ENCODE measurements at places on chromosomes 5 and 9. TPM values are rescaled to one million over a fixed set of nuclear protein-coding genes. Genes with fewer than 3 reads are reported as not detected.

Gene WNT8A
- total RNA-seq = not detected

Gene ASPN
- not detected for total RNA-seq

Gene ACOT12
- total RNA-seq = not detected

Gene MARCOL
- not detected for total RNA-seq

Gene NOL6
- total RNA-seq = 67.1 TPM

Gene GABBR2
- 0.08 TPM for total RNA-seq

Gene OTULINL
- 6.5 TPM for total RNA-seq

Gene IFNA2
- total RNA-seq = not detected
